ENCODE measurements at places on chromosomes 12 and 14. TPM values are rescaled to one million over a fixed set of nuclear protein-coding genes. Genes with fewer than 3 reads are reported as not detected.

PLD4 gene
- polyA plus RNA-seq: not detected

PLEKHD1 gene
- polyA plus RNA-seq: not detected

CBLN3 gene
- polyA plus RNA-seq: 0.41 TPM

ADIPOR2 gene
- 1.8 TPM for polyA plus RNA-seq

SLC2A14 gene
- polyA plus RNA-seq: not detected

TAS2R31 gene
- polyA plus RNA-seq: not detected

TEDC1 gene
- polyA plus RNA-seq: 10.4 TPM

Data from CD4-positive, alpha-beta memory T cell (primary cell).